CD4-positive, alpha-beta T cell treated with Interleukin-15 for 4 hours (primary cell): ENCODE measurements at places on chromosomes 16 and 17.

DNA sequence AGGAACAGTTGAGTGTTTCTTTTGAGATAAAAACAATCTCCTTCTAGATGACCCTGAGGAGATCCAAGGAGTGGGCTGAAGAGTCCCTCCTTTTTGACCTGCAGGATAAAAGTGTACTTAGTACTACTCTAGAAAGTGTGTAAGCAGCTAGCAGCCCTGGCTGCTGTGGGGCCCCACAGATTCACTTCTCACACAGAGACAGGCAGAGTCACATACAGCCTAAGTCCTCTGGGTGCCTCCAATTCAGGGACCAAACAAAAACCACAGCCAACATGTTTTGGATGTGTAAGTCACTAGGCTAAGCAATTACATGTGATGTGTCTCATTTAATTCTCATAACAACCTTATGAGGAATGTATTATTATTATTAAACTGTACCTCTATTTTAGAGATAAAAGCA, 97.1 kb downstream of the TMEM100 start:
- no peak for DNase-seq

- DNase-seq: peak; percentile 81
These were observed 13.1 kb upstream of the SEPHS2 start for GRCh38 chr16:30458561-30459394.

- peak; percentile 55 for DNase-seq
These were observed 291.6 kb upstream of the TNRC6C start for GRCh38 chr17:77666881-77667395.

GRCh38 chr16:7182510-7183109, 150.0 kb upstream of the RBFOX1 start:
- no peak for DNase-seq

GRCh38 chr16:14011846-14012245, 59.3 kb upstream of the MRTFB start:
- DNase-seq: no peak

- no peak for DNase-seq
These were observed 224.9 kb downstream of the SEC14L1 start for GRCh38 chr17:77365584-77366186.

DNA sequence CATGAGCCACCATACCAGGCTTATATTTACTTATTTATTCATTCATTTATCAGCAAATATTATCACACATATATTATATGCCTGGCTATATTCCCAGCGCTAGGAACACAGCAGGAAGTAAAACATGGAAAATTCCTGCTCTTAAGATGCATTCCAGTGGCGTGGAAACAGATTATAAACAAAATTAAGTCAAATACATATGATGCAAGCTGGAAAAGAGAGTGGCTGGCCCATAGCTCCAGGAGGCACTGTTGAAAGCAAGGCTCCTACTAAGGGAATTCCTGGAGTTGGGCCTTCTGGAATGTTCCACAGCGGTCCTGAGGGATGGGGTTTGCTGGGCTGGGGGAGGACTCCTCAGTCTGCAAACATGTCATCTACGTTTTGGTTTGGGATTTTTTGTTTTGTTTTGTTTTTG, 18.4 kb downstream of the ADCY9 start:
- DNase-seq: no peak

- DNase-seq: no peak
These were observed 74.2 kb upstream of the MARCHF10 start for GRCh38 chr17:62882284-62882683.

DNA sequence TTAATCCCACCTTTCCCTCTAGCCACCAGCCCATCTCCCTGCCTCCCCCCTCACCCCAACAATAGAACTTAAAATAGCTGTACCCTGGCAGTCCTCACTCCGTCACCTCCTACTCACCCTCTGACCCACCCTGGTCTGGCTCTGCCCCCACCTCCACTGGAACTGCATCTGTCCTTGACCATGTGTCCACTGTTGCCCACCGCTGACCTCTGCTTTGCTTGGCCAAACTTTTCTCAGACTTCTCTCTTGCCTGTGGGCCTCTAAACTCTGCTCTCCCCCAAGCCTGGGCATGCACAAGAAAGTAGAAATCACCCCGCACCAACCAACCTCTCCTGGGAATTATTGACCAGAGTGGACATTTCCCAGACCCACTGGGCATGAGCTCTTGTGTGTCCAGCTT, 169.8 kb downstream of the WSCD1 start:
- no peak for DNase-seq

GRCh38 chr16:17026600-17027242, 444.0 kb downstream of the XYLT1 start:
- peak; percentile 20 for DNase-seq

DNA sequence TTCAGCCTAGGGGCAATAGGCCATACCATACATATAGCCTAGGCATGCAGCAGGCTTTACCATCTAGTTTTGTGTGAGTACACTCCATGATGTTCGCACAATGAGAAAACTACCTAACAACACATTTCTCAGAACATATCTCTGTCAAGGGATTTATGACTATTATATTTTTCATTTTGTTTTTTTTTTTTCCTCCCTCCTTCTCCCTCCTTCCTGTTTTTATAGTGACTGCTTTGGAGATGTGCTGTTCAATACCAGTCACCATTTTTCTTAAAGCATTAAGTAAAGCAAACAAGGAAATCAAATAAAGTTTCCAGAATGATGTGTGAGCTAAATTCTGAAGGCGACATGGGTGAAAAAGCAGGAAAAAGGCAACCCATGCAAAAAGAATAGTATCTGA, 194.6 kb downstream of the STX8 start:
- no peak for DNase-seq
